T1000 (cell line): ENCODE measurements at places on chromosomes 5 and 9.

GRCh38 chr5:1264211-1264610 is 30.7 kb downstream of the TERT start:
- no peak for DNase-seq

DNA sequence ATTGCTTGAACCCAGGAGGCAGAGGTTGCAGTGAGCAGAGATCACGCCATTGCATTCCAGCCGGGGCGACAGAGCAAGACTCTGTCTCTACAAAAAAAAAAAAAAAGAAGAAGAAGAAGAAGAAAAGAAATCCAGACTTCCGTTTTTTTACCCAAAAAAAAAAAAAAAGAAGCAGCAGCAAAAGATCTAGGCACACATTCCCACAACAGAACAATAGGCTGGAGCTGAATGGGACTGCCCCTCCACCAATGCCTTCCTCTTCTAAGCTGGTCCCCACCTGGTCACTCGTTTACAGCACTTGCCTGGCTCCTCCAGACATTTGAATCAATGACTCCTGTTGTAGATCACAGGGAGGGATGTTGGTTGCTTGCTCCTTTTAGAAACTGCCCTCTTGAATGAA is 1.6 kb upstream of the LMAN2 start:
- DNase-seq, result no peak

DNA sequence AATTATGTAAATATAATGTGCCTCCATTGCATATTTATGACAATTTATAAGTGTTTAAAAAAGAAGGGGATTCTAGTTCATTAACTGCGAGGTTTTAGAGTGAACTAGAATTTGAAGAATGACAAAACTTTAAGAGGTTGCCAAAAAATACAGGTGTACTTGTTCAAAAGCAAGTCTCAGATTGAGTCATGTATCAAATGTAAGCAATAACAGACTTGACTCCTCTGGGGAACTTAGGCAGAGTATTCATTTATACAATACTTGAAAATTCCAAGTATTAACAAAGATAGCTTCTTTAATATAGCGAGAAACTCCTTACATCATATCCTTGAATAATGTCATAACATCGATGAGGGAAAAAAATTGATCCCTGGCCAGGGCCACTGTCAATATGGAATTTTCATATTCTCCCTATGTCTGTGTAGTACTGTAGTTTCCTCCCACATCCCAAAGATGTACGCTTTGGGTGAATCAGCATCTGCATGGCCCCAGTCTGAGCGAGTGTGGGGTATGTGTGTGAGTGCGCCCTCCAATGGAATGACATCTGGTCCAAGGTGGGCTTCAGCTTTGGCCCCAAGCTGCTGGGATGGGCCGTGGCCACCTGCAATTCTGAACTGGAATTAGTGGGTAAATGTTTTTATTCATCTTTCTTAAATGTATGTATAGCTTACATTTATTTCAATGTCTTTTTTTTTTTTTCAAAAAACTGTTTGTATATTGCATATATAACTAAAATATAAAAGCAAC is 70.1 kb downstream of the RIC1 start:
- no peak for DNase-seq

- peak; percentile 13 for DNase-seq
These were observed 52.6 kb upstream of the ARAP3 start for GRCh38 chr5:141734501-141735229.

GRCh38 chr9:105116052-105116868 is 128.2 kb upstream of the SLC44A1 start:
- DNase-seq, result no peak

- peak; percentile 54 for DNase-seq
These were observed 18.2 kb upstream of the WDR38 start for GRCh38 chr9:124835026-124835557.

- no peak for DNase-seq
These were observed 17.0 kb downstream of the IARS1 start for GRCh38 chr9:92276331-92277032.

DNA sequence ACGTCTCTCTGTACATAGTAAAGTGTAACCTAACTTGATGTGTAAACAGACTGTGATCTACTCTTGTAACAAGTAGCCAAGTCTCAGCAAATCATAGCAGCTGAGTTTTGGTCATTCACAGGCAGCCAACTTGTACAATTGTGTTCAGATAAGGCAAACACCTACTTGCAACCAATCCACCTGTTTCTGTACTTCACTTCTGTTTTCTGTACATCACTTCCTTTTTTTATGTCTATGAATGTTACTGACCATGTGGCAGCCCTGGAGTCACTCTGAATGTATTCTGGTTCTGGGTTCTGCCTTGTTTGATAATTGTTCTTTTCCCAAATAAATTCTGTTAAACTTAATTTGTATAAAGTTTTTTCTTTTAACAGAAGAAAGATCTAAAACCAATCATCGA is 26.0 kb downstream of the RLN2 start:
- no peak for DNase-seq

GRCh38 chr5:126806-127205 is 34.8 kb downstream of the PLEKHG4B start:
- no peak for DNase-seq

- DNase-seq, result peak; percentile 34
These were observed 72.9 kb downstream of the RFK start for GRCh38 chr9:76321195-76321828.

- no peak for DNase-seq
These were observed 65.7 kb downstream of the SREK1 start for GRCh38 chr5:66209794-66210193.

DNA sequence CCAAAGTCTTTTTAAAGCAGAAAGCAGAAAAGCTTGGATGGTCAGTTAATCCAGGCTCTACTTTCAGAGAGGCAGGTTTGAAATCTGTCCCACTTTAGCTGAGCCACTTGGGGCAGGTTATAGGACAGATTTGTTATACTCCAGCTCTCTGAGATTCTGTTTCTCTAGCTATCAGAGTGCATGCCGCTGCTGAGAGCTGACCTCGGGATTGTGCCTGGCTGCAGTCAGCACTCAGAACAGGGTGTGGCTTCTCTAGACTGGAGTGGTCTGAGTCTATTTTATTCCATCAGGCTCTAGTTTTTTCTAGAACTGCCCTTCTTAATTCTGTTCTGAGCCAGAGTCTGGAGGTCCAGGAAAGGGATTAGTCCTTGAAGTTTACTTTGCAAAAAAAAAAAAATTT is 67.7 kb downstream of the NDFIP1 start:
- no peak for DNase-seq

- DNase-seq, result no peak
These were observed 93.0 kb upstream of the ZNF608 start for GRCh38 chr5:124839371-124839998.

DNA sequence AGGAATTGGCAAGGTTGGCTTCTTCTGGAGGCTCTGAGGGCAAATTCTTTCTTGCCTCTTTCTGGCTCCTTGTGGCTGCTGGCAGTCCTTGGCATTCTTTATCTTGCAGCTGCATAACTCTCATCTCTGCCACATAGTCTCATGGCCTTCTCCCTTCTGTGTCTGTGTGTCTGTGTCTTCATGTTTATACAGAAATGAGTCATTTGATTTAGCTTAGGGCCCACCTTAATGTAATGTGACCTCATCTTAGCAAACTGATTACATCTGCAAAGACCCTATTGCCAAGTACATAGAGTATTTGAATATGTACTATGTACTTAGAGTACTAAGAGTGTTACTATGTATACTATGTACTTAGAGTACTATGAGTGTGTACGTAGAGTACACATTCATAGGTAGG is 122.5 kb downstream of the RFK start:
- DNase-seq, result no peak

GRCh38 chr9:120735415-120736126 is 21.3 kb upstream of the MEGF9 start:
- no peak for DNase-seq

- DNase-seq, result no peak
These were observed 14.6 kb upstream of the GCNT1 start for GRCh38 chr9:76444322-76444929.

DNA sequence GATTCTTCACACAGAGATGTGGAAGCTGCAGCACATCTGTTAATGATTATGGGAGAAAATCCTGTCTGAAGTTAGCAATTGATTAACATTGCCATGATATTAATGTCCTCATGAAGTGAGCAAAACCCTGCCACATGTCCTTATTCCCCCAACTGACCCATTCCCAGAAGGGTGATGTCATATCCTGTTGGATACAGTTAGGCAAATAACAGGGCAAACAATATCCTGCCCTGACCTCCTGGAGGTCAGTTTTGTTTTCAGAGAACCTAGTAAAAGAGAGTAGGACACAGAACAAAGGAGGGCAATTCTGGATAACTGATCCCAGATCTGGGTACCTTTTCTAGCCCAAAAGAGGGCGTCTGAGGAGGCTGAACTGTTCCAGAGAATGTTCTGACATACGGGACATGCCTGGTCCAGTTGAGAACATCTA is 11.0 kb downstream of the ABLIM3 start:
- DNase-seq, result no peak

DNA sequence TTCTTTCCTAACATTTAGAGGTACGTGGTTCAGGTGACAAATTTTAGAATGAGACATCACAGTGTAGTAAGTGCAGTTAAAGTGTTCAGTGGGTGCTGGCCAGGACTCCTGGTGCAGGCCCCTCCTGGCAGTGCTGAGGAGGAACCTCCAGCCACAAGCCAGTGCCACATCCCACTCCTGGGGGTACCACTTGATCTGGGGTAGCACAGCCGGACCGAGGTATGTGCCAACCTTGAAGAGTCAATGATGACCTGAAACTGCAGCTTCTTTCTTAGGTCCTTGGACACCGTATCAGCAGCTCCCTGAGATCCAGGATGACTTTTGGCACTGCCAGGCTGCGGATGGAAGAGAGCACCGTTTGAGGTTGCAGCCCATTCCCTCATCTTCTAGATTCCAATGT is 310.4 kb upstream of the IRX4 start:
- DNase-seq, result no peak

DNA sequence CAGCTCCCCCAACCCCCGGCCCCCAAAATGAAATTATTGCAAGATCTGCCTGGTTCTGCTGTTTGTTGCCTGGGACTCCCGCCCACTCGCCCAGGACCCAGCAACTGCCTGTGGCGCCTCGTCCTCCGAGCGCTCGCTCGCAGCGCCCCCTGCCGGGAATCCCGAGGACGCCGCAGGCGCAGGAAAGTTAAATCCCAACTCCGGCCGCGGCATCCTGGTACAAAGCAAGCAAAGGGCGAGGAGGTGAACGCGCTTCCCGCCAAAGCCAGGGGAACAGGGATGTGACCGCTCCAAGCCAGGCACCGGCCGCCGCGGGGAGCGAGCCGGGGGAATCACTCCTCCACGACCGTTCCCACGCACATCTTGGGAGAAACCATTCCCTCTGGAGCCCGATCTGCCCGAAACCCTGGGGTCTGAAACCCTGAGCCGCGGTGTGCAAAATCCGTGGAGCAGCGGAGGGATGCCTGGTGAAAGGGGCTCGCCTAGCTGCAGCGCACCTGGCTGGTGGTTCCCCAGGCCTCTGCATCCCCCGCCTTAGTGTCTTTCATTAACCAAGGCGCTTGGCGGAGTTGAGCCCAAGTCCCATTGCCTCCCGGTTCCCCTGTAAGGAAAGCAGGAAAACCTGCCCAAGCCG is 1.3 kb downstream of the SEMA5A start:
- DNase-seq, result peak; percentile 78

- no peak for DNase-seq
These were observed 34.1 kb downstream of the NEK6 start for GRCh38 chr9:124291801-124292396.

DNA sequence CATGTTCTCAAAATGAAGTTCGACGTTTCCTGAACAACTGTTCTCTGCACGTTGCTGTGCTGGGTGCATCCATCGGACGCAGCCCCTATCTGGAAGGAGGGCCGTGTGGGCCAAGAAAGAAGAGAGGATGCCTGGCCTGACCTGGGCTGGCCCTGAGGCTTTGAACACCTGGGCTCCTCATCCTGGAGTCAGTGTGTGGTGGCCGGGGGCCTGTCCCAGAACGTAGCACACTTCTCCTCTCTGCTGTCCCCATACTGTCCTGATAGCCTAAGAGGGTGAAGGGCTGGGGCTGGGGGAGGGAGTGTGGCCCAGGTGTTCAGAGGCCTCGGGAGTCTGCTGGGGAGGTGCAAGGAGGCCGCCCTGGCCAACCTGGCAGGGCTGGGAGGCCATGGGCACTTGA is 21.5 kb downstream of the COL5A1 start:
- DNase-seq, result no peak

DNA sequence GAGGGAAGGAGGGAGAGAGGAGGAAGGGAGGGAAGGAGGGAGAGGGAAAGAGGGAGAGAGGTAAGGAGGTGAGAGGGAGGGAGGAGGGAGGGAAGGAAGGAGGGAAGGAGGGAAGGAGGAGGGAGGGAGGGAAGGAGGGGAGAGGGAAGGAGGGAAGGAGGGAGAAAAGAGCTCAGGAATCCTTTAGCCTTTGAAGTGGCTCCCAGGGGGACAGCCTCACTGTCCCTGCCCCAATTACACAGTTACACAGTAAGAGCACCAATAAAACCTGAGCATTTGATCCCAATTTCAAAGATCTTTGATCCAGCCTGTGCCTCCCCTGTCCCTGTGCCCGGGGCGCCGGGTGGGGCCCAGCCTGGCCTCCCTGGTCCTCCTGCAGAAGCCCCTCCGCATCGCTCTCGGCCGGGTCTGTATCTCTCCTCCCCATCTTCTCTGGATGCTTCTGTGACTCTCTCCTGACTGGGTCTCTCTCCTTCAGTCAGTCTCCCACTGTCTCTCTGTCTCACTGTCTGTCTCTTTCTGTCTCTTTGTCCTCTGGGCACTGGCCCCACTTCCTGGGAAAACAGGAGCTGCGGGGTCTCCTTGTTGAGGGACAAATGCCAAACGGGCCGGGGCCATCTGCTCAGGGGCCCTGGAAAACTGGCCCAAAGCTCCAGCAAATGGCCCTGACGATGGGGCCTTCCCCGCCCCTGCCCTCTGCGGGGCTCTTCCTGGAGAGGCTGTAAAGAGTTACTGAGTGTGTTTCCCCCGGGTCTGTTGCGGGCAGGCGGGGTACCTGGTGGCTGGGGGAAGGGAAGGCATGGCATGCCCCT is 54.2 kb upstream of the EGFL7 start:
- no peak for DNase-seq

GRCh38 chr5:131142970-131143617 is 22.0 kb downstream of the HINT1 start:
- DNase-seq, result no peak

DNA sequence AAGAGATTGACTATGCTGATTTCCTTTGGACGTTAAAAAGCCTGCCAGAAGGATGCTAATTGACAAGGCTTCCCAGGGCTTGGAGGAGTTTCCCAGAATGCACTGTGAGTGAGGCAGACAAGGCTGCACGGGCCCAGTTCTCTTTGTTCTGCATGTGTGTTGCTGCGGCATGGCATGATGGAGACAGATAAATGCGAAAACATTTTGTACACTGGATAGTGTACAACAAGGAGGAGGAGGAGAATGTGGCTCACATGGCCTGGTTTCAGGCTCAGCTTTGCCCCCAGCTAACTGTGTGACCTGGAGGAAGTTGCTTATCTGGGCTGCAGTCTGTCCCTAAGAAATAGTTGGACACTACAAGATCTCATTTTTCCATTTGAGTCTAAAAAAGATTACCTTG is 135.5 kb upstream of the CPEB4 start:
- no peak for DNase-seq

DNA sequence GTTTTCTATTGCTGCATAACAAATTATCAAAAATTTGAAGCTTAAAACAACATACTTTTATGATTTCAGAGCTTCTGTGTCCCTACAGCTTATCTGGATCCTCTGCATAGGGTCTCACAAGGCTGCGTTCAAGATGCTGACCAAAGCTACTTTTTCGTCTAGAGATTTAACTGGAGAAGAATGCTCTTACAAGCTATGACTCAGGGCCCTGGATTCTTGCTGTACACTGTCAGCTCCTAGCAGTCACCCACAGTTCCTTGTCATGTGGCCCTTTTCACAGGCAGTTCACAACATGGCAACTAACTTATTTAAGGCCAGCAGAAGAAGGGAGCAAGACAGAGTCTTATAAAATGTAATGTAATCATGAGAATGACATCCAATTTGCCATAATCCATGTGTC is 70.8 kb upstream of the FAM174A start:
- peak; percentile 3 for DNase-seq
